ENCODE measurements at places on chromosomes 5 and 9. TPM values are rescaled to one million over a fixed set of nuclear protein-coding genes. Genes with fewer than 3 reads are reported as not detected.

The RNF183 gene
- polyA plus RNA-seq, result not detected

The ORM2 gene
- not detected for polyA plus RNA-seq

DNA sequence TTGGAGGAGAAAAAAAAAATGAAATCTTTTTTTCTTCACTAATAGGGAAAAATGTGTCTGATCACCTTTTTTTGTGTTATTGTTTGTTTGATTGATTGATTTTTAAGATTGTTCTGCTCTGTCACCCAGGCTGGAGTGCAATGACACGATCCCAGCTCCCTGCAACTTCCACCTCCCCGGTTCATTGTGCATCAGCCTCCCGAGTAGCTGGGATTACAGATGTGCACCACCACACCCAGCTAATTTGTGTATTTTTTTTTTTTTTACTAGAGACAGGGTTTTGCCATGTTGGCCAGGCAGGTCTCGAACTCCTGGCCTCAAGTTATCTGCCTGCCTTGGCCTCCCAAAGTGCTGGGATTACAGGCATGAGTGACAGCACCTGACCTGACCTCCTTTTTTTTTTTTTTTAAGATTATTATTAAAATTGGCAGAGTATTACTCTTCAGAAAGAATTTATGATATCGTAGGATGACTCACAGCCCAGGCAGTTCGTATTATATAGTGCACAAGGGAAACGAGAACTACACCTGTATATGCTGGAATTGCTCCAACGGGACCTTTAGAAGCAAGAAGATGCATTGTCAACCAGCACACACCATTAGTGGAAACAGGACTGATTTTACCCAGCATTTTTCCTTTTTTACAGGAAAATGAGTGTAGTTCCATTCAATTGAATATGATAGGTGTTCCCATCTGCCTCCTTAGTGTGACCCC, 27.7 kb downstream of the FUBP3 start:
- no peak for DNase-seq

DNA sequence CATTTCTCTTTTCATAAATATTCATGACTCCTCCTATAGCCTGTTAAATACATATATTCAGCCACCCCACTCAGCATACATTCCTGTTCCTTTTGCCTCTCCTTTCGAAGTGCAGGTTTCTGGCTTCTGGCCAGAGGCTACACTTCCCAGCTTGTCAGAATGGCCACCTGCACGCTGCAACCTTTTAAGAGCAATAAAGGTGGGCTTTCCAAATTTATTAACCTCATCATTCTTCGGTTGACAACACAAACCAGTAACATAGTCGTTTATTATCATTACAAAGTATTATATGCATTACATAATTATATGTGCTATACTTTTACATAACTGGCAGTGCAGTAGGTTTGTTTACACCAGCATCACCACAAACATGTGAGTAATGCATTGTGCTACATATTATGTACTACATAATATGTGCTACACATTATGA, 16.5 kb upstream of the TMEM171 start:
- no peak for DNase-seq

The B4GALT1 gene
- 82.0 TPM for polyA plus RNA-seq

- no peak for DNase-seq
Observed at GRCh38 chr5:124459984-124460383, 286.5 kb downstream of the ZNF608 start.

The C5orf52 gene
- not detected for polyA plus RNA-seq

The GAPT gene
- polyA plus RNA-seq, result not detected

Measured in BJ (cell line).